ENCODE measurements at places on chromosomes 5 and 9.

DNA sequence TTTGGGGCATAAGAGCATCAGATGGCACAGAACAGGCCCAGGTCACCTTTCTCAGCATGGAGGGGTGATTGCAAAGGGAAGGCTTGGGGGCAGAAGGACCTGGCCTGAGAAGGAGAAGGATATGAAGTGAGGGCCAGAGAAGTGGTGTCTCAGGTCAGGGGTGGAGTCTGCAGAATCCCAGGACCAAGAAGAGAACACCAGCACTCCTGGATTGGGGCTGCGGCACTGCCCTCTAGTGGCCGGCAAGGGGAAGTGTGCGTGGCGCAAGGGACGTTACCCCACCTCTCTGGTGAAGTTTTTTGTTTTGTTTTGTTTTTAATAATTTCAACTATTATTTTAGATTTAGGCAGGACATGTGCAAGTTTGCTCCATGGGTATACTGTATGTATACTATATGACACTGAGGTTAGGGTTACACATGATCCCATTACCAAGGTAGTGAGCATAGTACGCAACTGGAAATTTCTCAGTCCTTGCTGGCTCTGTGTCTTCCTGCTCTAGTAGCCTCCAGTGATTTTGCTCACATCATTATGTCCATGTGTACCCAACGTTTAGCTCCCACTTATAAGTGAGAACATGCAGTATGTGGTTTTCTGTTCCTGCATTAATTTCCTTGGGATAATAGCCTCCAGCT, 1548.6 kb downstream of the EFNA5 start:
- no peak for DNase-seq

GRCh38 chr9:125513303-125513667, 193.7 kb downstream of the MAPKAP1 start:
- no peak for DNase-seq

DNA sequence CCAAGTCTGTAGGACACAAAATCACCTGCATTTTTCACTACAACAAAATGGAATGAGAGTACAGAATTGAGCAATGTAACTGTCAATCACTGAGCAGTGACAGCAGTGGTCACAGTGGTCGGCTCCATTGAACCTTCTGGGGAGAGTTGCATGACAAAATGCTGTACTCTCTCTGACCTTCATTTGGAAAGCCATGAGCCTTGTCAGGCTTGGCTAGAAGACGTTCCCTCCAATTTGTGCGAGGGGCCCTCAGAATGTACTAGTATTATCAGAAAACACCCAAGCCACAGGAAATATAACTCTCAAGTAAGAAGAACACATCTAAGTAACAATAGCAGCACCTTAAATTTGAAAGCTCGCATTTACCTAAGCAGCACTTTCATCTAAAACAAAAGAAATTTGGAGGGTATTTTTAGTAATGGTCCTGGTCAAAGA, 425.6 kb upstream of the MEF2C start:
- DNase-seq, result no peak

DNA sequence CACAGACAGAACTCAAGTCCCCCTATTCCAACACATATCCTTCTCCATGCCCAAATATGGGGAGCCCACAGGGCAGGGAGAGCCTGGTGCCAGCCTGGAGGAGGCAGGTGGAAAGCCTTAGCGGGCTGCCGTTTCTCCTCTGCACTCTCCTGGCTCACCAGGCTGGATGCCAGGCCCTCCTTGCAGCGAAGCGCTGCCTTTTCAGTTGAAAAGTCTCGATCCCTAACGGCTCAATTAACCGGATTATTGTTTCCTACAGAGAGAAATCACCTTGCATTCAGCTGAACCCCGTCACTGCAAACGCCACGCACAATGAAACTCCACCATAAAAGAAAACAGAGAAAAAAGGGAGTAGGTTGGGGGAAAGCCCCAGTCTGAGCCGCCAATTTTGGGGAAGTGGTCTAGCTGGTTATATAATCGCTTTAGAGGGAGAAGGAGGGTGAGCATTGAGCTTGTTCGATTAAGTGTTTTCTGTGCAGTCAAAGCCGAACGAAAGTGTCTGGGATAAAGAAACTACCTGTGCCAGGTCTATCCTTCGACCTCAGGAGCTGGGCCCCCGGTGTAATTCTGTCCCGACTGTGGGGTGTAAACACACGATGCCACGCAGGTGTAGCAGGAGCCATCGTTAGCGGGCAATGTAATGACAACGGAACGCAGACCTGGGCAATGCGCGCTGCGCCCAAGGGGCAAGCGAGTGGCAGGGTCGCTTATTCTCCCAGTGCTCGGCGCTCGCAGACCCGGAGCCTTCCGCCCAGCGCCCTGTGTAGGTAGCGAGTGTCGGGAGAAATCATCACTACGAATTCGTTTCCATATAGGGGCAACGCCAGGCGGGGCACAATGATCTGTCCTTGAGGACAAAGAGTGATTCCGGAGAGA, 3.8 kb downstream of the BARHL1 start:
- no peak for DNase-seq

GRCh38 chr9:136835162-136835931, 6.9 kb upstream of the AJM1 start:
- no peak for DNase-seq

- DNase-seq, result no peak
Observed at GRCh38 chr9:26604076-26604662, 288.4 kb downstream of the CAAP1 start.

DNA sequence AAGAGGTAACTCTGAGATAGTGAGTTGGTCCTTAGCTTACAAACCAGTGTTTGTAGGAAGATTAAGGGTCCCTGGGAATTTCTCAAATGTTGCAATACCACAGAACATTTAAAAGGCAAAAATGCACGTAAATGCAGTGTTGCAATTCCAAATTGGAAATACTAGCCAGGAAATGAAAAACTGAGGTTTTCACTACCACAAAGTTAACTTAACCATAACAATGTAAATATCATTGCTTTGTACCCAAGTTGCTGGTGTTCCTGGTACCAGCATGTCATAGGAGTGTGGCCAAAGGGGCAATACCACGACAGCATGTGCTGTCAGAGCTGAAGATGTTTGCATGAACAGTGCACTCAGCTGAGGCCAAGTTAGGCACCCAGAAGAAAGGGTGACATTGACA, 382.9 kb downstream of the GLIS3 start:
- DNase-seq, result no peak

- no peak for DNase-seq
Observed at GRCh38 chr5:171647043-171647903, 138.3 kb upstream of the SMIM23 start.

- peak; percentile 54 for DNase-seq
Observed at GRCh38 chr9:133597316-133597957, 11.8 kb downstream of the FAM163B start.

DNA sequence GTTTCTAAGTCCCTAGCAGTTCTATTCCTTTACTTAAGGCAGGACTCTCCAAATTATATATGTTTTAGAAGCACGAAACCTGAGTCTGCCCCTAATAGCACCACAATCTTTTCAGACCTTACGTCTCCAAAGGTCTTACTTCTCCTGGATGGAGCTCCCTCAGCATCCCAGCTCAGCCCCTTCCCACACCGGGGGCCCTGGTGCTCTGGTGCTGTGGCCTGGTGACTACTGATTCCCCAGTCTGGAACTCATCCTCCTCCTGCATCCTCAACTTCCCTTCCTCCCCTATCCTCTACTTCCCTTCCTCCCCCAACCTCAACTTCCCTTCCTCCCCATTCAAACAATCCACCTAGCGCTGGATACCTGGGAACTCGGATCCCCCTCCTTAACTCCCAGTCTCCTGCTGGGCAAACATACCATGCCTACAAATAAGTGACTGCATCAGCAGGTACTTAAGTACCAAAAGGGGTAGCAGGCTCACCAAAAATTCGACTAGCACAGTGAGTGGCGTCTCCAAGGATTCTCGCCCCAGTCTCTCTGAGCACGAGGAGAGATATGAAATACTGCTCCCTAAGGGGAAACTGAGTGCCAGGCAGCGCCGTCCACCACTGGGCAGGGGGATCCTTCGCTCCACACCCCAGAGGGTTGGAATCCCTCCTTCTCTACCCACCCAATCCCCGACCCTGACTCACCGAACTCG, 831 bp downstream of the IGFBPL1 start:
- no peak for DNase-seq

GRCh38 chr5:134136221-134136631, 21.7 kb downstream of the TCF7 start:
- no peak for DNase-seq

GRCh38 chr9:37011530-37011929, 22.5 kb downstream of the PAX5 start:
- DNase-seq, result no peak

GRCh38 chr9:114845373-114845772, 39.5 kb upstream of the TNFSF15 start:
- no peak for DNase-seq

DNA sequence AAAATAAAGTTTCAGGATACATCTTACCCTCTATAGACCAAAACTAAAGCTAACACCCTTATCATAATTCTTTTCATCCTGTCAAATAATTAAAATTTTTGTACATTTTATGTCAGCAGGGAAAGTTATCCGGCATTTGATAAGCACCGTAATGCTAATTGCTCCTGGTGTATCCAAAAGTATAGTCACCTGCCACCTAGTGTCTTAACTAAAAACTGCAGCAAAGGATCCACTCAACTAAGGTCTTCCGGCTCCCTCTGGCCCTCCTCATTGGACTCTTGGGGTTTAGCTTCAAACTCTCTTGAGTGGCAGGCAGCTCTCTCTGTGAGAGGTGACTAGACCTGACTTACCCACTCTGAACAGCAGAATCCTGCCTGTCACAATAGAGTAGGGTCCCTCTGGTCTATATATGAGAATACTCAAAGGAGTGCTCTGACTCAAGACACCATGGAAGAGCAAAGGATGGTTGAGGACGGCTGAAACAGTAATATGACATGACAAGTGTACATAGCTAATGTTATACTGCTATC, 60.4 kb upstream of the CAST start:
- DNase-seq, result peak; percentile 64
